Thoracic aorta endothelial cell (primary cell): ENCODE measurements at places on chromosomes 6 and 20. TPM values are rescaled to one million over a fixed set of nuclear protein-coding genes. Genes with fewer than 3 reads are reported as not detected.

Gene HLA-DRA
- not detected in 2 replicates for total RNA-seq

Gene SYNCRIP
- 148 and 171 TPM in 2 replicates for total RNA-seq

Gene CLVS2
- not detected in 2 replicates for total RNA-seq

Gene MATN4
- total RNA-seq = not detected in 2 replicates
